Activated T-cell treated with anti-CD3 and anti-CD28 coated beads for 4 hours (primary cell): ENCODE measurements at places on chromosomes 1 and 21.

- DNase-seq = no peak
These were observed 467.5 kb downstream of the SMYD3 start for GRCh38 chr1:246039584-246039983.

DNA sequence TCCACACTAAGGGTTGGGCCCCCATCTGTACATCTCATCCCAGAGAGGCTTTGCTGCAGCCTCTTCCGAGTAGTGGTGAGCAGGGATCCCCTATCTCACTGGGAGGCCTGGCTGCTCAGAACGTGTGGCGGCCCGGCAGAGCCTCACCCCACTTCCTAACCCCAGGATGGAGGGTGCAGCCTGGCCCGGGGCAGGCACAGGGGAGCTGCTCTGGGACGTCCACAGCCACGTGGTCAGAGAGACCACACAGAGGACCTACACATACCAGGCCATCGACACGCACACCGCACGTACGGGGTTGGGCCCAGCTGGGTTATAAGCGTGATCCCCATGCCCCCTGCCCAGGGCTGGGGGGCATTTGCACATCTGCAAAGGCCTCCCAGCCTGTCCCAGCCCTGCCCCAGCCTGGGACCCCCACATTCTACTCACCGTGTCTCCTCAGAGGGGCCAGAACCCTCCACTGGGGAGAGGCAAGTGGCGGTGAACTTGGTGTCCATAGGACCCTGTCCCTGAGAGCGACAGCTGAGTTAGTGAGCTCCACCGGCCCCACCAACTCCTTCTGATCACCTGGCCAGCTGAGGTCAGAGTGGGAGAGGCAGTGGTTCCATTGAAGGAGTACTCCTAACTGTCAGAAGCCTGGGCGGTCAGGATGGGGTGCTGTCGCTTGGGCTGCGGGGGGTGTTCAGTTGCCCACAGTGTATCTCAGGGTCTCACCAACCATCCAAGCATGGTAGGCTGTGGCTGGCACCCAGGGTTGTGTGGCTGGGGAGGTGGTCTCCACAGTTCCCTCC is 41.2 kb downstream of the TRIM11 start:
- no peak for DNase-seq

GRCh38 chr21:38037416-38037815 is 121.2 kb upstream of the KCNJ6 start:
- no peak for DNase-seq

DNA sequence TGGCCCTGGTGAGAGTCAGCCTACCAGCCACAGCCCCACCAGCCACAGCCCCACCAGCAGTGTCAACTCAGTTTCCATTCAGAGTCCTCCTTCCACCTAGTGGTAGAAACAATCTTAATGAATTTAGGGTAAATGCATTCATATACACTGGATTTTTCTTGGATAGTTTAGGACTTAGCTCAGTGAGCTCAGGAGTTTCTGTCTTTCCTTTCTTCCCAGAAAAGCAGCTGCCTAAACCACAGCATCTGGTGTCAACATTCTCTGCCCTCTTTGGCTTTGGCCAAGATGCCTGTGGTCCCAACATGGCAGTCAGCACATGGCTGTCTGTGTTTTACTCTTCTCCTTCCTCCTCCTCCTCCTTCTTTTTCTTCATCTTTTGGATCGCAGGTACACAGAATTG is 94.0 kb downstream of the CLIC6 start:
- no peak for DNase-seq

GRCh38 chr21:45427331-45428271 is 22.6 kb downstream of the COL18A1 start:
- DNase-seq = no peak

DNA sequence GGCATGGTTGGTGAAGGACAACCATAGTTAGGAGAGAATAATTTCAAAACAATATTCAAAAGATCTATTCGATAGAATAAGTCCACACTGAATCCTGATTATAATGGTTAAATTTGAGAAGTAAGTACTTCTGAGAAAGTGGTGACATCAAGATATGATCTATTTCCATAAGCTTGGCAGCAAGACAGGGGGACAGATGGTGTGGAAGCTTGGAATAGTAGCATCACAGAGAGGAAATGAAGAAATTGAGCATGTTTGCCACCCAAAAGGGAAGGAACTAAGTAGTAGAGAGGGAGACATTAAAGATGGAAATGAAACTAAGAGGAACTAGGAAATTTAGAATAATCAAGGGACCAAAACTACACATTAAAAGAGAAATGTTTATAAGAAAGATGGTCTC is 94.5 kb downstream of the OLFM3 start:
- no peak for DNase-seq

GRCh38 chr1:164858096-164858632 is 299.2 kb downstream of the PBX1 start:
- DNase-seq = no peak

DNA sequence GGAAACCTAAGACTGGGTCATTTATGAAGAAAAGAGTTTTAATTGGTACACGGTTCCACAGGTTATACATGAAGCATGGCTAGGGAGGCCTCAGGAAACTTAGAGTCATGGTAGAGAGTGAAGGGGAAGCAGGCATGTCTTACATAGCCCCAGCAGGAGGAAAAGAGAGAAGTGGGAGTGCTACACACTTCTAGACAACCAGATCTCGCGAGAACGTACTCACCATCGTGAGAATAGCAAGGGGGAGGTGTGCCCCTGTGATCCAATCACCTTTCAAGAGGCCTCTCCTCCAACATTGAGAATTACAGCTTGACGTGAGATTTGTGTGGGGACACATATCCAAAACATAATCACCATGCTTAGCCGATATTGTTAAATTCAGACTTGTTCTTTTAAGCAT is 62.8 kb downstream of the DYRK1A start:
- DNase-seq = no peak

DNA sequence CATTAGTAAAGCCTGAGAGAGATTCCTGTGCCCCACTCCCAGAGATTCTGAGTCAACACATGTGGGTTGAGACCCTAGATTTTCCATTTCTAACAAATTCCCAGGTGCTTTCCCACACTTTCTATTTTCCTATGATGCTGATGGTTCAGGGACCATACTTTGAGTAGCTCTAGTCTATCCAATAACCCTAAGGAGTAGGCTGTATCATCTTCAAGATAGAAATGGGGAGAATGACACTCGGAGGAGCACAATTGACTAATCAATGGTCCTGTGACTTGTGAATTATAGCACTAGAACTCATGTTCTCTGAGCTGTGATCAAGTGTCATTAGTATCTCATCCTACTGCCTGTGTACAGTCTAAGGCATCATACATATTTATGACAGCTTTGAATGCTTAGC is 232.9 kb upstream of the B3GALT2 start:
- no peak for DNase-seq

DNA sequence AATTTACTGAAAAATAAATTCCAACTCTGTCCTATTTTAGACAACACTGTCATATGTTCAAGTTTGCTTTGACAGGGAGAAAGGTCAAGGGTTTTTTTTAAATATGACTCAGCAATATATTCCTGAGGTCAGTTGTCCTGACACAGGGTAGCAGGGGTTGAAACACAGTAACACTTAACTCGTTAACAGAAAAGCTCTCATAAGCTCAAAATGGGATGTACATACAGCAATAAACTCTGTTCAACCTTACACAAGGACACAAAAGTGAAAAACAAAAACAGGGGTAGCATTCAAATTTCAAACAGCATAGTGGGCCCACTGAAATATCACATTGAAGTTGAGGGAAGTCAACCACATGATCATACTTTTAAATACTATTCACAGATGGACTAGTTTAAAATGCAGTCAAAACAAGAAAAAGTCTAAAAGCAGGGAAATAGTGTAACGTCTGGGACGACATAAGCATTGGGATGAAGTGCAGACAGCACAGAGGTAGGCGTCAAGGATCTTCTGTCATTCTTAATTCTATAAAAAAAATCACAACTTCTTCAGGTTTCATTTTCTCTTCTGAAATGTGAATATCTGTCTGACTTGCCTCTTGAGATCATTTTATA is 89.9 kb downstream of the SLC44A5 start:
- no peak for DNase-seq

GRCh38 chr1:43235040-43235439 is 34.7 kb upstream of the TMEM125 start:
- no peak for DNase-seq

DNA sequence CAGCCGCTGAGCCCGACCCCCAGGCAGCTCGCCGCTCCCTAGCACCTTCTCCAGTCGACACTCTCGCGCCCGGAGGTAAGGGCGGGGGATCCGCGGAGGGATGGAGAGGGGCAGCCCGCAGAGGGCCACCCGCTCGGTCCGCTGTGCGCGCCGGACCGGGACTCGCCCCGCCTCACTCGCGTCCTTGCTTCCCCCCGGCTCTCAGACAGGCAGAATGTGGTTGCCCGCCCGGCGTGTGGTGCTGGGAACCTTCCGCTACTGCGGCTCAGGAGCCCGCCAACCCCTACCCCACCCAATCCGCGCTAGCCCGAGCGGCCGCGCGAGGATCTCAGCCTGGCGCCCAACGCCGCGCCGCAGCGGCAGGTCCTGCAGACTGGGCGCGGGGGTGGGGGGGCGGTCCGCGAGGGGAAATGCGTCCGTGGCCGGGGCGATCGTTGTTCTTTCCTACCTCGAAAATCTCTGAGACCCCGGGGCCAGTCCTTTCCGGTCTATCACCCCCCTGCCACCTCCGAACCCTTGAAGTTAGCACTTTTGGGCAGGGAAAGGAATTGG is 404 bp downstream of the LRRC8C start:
- DNase-seq = peak; percentile 28

DNA sequence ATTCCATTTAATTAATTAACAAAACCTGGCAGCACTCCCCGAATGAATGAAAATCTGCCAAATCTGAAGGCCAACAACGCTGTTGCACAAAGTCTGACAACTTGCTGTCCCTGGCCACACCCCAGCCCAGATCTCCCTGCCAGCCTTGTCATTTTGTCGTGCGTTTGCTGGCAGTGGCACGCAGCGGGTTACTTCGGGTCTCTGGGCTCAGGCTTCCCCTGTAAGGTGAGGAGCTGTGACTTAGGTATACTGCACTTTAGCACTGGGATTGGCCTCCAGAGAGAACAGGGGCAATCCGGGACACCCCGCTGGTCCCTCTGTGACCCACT is 34.3 kb upstream of the SIM2 start:
- no peak for DNase-seq

- no peak for DNase-seq
These were observed 173.5 kb downstream of the NPHP4 start for GRCh38 chr1:5818755-5819154.

GRCh38 chr1:231553320-231553719 is 24.9 kb downstream of the TSNAX start:
- DNase-seq = no peak

DNA sequence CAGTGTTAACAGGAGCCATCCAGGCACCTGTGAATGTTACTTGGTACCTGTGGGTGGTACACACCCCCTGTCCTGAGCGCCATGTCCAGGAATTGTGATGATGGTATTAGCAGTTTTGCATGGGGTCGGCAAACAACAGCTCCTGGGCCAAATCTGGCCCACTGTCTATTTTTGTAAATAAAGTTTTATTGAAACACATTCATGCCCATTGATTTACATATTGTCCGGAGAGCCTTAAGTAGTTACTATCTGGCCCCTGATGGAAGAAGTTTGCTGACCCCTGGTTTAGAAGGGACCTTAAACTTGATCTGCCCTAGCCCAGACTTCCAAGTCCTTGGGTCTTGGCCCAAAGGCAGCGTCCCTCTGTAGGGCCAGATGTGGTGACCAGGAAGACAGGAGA is 58.3 kb downstream of the SPSB1 start:
- no peak for DNase-seq

GRCh38 chr1:8397511-8397910 is 79.6 kb downstream of the SLC45A1 start:
- no peak for DNase-seq

GRCh38 chr1:1895456-1896336 is 4.8 kb upstream of the GNB1 start:
- no peak for DNase-seq

- DNase-seq = no peak
These were observed 6.8 kb upstream of the OTUD7B start for GRCh38 chr1:150017206-150017750.

DNA sequence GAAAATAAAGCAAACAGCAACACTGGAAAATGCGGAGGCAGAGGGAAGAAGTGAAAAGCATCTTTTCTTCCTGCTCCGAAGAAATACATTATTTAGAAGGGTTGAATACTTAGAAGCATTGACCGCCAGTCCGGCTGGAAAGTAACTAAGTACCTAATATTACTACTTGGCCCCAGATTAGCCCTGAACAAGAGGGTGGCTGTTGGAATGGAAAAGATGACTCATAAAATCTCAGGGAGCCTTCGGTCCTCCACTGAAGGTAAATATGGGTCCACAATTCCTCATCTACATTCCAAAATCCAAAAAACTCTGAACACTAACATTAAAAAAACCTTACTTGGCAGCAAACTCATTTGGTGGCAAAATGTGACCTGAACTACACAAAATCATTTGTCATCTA is 40.1 kb downstream of the BCAR3 start:
- DNase-seq = no peak

DNA sequence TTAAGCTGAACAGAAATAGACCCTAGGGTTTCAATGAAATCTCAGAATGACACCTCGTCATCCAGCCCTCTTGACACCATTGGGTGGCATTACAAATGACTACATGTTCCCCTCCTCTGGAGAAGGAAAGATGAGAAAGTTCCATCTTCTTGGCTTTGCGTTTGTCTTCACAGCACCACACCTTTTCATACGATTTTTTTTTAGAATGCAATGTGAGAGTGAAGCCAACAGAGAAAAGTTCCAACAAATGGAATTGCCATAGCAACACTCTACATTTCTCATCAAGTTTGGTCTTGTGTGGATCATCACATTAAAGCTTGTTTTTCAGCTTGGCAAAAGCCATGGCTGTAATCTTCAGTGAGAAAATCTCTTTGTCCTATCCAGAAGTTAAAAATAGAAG is 183.4 kb upstream of the SNX7 start:
- DNase-seq = no peak

- DNase-seq = no peak
These were observed 15.7 kb upstream of the NRIP1 start for GRCh38 chr21:15080526-15080925.

- DNase-seq = no peak
These were observed 538 bp downstream of the GBP2 start for GRCh38 chr1:89125240-89125912.

- no peak for DNase-seq
These were observed 50.0 kb upstream of the ZNF648 start for GRCh38 chr1:182111496-182111895.

- DNase-seq = no peak
These were observed 271.3 kb upstream of the B3GALT2 start for GRCh38 chr1:193457676-193458075.

GRCh38 chr1:154807048-154807591 is 63.0 kb downstream of the KCNN3 start:
- no peak for DNase-seq

- DNase-seq = no peak
These were observed 4.5 kb upstream of the FAM177B start for GRCh38 chr1:222732216-222733159.
